CD4-positive, alpha-beta T cell treated with Interleukin-6 at 100 ng/mL for 8 hours (primary cell): ENCODE measurements at places on chromosomes 4 and X.

- no peak for DNase-seq
These were observed 14.8 kb upstream of the PPARGC1A start for GRCh38 chr4:23904639-23905071.

DNA sequence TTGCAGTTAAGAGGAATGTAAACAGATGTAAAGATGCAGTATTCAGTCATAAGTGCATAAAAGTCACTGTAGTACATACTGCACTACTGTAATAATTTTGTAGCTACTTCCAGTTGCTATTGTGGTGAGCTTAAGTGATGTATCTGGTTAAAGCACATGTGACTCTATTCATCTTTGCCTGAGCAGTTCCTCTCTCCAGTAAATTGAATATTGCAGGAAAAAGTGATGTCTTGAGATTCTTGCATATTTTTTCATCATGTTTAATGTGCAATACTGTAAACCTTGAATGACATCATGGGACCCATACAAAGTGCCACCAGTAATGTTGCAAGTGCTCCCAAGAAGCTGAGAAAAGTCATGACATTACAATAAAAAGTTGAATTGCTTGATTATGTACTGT is 9.6 kb downstream of the UBA6 start:
- DNase-seq, result no peak

GRCh38 chr4:130073145-130073790 is 977.3 kb downstream of the C4orf33 start:
- DNase-seq, result no peak

- no peak for DNase-seq
These were observed 269.8 kb downstream of the BCOR start for GRCh38 chrX:39827951-39828350.

- no peak for DNase-seq
These were observed 1.1 kb downstream of the LNX1 start for GRCh38 chr4:53590187-53590586.

DNA sequence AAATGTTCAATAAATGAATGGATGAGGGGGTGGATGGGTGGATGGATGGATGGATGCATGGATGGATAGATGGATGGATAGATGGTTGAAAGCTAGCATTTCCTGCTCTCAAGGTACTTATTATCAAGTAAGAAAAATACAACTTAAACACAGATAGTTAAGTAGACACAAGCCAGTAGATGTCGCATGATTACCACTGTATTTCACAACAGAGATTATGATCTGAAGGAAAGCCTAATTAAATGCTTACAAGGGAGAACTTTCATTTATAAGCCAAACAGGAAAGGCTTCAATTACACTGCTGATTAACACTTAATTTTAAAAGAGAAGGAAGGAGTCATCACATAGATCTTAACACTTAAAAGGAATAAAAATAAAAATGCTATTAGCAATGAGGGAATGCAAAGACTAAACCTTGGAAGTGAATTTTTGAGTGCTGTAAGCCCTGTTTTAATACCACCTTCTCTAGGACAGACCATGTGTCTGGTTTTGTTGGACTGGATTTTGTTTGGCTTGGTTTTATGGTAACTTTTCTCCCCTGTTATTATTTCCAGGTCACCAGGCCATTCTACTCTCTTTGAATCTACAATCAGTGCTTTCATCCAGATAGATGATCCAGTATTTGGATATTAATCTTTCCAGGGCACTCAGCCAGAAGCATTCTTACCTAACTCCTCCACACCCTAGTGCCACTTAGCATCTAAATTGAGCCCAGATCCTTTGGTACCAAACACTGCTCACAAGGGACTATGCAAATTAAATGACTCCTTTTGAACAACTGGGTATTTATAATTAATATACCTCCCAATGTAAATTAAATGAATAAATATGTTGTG is 75.5 kb upstream of the SLC39A8 start:
- no peak for DNase-seq

GRCh38 chrX:110665223-110666002 is 130.2 kb downstream of the CHRDL1 start:
- DNase-seq, result no peak

DNA sequence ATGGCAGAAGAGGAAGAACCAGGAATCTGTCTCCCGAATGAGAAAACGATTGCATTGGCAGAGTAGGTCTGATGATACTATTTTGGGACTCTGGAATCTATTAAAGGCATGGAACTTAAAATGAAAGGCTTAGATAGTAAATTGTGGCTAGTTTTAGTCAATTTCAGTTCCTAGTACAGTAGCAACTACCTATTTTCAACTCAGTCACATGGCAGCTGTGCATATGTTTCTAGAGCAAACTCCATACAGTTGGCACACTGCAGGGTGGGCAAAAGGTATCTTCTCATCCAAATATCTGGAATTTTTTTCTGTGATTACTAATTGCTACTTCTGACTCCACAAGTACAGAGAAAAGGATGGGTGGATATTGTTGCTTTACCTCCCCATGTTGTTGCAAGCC is 663.6 kb downstream of the PCDH7 start:
- no peak for DNase-seq

GRCh38 chr4:139764182-139764581 is 98.6 kb downstream of the MGST2 start:
- DNase-seq, result no peak

GRCh38 chr4:109390115-109390768 is 43.4 kb upstream of the SEC24B start:
- no peak for DNase-seq

DNA sequence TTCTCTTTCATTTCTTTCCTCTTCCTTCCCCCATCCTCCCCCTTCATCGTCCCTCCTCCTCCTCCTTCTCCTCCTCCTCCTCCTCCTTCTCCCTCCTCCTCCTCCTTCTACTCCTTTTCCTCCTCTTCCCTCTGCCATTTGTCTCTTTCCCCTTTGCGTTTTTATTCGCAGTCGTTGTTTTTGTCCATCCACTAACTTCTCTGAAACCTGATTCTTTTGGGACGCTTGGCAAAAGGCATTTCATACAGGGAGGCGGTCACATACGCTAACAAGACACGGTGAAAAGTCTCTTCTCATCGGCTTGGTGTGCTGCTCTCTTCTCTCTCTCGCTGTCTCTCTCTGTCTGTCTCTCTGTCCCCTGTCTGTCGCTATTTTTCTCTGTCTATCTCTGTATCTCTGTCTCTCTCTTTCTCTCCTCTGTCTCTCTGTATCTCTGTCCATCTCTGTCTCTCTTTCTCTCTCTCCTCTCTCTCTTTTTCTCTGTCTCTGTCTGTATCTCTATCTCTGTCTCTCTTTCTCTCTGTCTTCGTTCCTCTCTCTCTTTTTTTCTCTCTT is 5.4 kb upstream of the SHOX start:
- no peak for DNase-seq

GRCh38 chrX:41887691-41888090 is 35.7 kb downstream of the CASK start:
- no peak for DNase-seq

GRCh38 chr4:124514588-124514987 is 197.9 kb downstream of the ANKRD50 start:
- no peak for DNase-seq

GRCh38 chr4:8052160-8052691 is 106.4 kb downstream of the ABLIM2 start:
- DNase-seq, result no peak

DNA sequence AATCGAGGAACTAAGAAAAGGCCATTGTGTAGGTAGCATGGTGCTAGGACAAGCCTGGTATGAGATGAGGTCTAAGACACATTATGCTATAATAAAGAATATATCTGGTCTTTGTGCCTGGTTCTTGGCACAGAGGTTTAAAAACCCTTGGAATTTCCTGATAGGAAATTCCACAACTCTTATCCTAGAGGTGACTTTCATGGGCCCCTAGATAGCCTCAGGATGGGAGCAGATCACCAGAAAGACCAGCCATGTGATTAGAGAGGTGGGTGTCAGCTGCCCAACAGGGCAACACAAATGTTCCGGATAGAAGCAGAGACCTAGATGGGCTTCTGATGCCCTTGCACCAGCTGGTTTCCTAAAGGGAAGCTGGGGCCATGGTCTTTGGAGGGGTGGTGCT is 107.2 kb downstream of the SCD5 start:
- no peak for DNase-seq

DNA sequence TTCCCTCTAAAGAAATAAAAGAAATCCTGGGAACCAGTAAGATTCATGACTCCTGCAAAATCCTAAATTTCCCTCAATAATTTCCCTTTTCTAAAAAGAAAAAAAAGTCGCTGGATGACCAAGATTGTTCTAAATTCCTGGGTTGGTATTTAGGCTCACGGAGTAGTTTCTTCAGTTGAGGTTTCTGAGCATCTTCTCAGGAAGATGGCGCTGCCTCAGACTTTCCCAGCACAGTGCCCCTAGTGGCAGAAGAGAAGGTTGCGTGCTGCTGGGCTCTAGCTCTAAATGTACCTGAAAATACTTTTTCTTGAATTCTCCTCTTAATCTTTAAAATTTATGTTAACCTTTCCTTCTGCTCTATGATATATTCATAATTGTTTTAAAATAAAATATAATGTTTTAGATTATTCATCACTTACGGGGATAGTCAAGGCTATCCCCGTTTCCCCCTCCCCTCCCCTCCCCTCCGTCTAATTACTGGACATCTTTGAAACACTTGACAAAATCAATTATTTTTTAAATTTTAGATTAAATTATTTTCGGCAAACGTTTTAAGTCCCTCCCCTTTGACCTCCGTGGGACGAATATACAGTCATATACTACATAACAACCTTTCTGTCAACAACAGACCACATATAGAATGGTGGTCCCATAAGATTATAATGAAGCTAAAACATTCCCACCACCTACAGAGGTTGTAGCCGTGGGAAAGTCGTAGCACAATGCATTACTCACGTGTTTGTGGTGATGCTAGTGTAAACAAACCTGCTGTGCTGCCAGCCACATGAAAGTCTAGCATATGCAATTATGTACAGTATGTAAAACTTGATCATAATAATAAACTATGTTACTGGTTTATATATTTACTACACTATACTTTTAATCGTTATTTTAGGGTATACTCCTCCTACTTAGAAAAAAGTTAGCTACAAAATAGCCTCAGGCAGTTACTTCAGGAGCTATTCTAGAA is 41.0 kb upstream of the GATB start:
- peak; percentile 33 for DNase-seq

DNA sequence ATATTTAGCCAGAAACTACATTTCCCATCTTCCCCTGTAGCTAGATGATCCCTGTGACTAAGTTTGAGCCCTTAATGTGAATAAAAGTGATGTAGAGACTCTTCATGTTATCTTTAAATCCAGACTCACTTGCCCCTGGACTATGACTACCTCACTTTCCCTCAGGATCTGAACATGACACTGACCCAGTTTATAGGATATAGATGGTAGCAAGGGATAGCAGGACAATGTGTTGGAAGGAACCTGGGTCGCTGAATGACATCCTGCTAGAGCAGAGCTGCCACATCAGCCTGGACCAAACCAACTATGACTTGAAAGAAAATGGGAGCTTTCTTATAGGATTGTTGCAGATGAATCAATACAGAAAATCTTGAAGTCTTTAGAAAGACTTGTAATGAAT is 138.2 kb downstream of the PACRGL start:
- DNase-seq, result no peak

DNA sequence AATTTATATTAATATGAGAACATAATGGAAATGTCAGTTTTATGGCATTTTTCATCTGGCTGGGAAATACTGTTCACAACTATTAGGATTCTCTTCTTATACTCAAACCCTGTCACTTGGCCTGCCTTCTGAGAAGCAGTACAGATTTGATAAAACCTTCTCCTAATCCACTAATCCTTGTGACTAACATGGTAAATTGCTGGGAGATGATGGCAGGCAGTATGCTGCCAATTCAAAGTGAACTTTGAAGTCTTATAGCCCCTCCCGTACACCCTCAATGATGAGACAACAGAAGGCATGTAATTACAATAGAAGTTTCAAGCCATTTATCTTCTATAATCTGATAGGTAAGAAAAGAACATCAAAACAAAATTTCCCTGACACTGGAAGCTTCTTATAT is 36.9 kb downstream of the PAQR3 start:
- DNase-seq, result no peak

DNA sequence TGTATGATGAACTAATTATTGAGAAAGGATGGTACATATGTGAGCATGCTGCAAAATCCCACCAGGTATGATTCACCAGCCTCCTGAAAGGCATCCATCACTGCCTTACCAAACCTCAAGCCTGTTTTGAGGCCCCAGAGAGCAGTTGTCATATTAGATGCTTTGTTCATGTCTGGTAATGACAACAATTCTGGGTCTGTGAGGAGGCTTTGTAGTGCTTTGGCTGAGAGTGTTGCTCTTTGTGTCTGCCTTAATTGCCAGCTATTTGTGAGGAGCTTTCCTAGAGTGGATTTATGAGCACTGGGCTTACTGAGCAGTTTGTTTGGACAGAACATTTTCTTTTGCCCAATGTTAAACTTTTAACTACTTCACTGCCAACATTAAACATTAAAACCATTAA is 69.2 kb downstream of the HEPH start:
- no peak for DNase-seq

DNA sequence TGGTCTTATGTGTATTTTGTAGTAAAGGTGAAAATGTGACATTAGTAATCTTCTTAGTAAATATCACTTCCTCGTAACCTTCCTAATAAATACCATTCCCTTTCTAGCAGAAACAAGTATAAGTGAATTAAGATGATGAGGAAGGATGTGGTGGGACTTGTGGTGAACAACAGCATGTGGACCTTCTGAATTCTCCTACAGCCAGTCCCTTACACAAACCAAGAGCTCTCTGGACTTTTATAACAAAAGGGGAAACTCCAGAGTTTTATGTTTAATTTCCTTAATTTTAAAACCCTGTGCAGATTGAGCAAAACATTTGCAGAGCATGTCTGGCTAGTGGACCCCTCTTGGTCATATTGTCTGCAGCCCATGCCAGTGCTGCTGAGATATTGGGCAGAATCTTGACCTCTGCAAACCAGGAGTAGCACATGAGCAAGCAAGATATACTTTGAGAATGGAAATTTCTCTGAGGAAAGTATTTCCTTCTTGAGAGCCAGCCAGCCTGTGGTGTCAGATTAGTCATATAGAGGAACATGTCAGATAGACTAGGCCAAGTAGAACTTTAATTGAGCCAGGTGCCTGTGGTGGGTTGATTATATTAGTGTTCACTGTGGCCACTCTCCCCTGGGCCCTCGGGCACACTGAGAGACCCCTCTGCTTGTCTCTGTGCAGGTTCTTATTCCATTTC is 328.2 kb downstream of the DKK2 start:
- DNase-seq, result no peak

- DNase-seq, result no peak
These were observed 35.9 kb downstream of the MOB1B start for GRCh38 chr4:70938086-70938485.

- DNase-seq, result no peak
These were observed 8.8 kb downstream of the ADAM29 start for GRCh38 chr4:174926958-174927357.

DNA sequence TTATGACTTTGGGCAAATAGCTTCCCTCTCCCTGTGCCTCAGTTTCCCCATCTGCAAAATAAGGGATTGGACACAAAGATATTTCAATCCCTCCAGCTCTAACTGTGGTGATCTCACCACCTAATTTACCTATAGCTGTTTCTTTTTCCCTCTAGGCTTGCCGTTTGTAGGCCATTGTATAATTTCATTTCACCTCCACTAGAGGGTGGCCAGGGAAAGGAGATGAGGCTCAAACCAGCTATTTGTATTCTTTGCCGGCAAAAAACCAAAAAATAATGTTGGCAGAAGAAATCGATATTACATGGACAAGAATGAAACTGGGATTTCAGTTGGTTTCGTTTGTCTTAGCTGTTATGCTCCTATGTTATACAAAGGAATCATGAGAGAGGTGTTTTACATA is 36.1 kb upstream of the DOCK11 start:
- DNase-seq, result peak; percentile 13

- no peak for DNase-seq
These were observed 2.7 kb downstream of the SHOX start for GRCh38 chrX:633043-633984.
